ENCODE measurements at places on chromosomes 12 and 14.
A peak's percentile ranks its signal among the peaks of the same experiment; 100 is the strongest.

DNA sequence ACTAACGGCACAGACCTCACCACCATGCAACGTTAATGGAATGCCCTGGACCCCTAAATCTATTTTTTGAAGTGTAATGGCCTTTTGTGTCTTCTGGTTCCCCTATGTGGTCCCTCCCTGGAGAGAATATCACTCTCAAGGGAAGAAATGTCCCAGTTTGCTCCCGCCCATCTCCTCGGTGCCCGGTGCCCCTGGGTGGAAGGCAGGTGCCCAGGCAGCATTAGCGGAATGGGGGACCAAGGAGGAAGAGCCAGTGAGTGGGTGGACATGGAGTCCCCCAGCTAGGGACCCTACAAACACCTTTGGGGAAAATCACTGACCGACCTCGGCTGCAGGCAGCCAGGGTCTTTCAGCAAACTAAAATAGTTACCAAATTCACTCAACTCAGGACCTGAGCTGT lies 212.1 kb upstream of the RTL1 start:
- DNase-seq, result no peak

GRCh38 chr14:63276016-63276415 lies 42.7 kb downstream of the GPHB5 start:
- no peak for DNase-seq

GRCh38 chr14:36652542-36653201 lies 9.0 kb upstream of the PAX9 start:
- DNase-seq, result no peak

GRCh38 chr14:96072746-96073145 lies 33.6 kb downstream of the C14orf132 start:
- no peak for DNase-seq

DNA sequence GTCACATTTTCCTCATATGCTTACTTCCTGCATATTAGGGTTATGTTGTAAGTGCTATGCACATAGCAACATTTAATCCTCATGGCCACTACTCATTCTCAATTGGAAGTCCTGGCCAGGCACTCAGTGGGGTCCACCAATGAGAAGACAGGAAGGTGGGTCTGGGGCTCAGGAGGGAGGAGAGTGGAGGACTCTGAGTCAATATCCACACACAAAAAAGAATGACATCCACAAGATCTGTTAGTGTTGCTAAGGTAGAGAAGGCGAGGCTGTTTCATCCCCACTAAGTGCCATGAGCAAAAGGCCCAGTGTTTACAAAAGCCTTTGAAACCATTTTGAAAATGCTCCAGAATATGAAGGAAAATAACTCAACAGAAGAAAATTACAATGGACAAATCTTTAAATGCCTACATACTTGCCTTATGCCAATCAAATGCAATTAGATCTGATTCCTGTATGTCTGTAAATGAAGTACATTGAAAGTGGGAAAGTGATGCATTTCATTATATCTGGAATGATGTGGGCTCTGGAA lies 53.9 kb downstream of the EID3 start:
- DNase-seq, result no peak

DNA sequence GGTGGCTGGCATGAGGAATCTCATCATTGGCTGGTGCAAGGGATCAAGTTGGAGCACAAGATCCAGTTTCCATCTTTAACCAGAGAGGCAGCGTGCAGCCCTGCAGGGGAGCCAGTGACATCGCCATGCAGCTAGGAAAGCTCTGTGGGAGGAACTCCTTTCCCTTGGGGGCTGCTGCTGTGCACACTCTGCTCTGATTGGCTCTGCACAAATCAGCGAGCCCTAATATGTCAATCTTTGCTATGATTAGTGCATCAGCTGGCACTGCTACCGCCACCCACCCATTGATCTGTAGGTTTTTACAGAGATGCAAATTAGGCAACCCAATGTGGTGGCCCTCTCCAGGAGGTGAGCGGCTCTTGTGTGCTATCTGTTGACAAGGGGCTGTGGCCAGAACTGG lies 262.6 kb downstream of the PCNX1 start:
- no peak for DNase-seq

DNA sequence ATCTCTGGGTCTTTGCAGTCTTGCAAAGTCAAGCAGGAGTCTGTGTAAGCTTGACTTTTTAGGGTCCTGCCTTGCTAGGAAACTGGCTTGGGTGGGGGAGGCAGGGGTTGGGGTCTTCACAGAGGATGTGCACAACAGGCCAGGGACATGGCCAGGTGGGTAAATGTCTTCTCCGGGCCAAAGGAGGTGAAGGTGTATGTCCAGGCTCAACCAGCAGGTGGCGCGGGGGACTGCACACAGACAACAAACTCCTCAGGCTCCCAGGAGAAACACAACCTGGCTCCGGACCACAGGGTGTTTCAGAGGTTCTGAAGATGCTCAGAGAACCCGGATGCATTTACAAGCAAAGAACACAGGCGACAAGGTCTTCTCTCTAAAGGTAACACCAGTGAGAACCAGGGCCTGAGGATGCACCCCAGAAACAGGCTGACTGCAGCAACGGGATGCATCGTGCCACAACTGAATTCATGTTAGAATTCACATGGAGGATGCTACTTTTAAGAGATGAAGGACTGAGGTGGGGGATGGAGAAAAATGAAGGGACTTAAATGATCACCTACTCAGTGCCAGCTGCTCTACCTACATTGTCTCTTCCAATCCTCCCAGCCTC lies 56.0 kb downstream of the PLEKHG3 start:
- DNase-seq, result no peak

DNA sequence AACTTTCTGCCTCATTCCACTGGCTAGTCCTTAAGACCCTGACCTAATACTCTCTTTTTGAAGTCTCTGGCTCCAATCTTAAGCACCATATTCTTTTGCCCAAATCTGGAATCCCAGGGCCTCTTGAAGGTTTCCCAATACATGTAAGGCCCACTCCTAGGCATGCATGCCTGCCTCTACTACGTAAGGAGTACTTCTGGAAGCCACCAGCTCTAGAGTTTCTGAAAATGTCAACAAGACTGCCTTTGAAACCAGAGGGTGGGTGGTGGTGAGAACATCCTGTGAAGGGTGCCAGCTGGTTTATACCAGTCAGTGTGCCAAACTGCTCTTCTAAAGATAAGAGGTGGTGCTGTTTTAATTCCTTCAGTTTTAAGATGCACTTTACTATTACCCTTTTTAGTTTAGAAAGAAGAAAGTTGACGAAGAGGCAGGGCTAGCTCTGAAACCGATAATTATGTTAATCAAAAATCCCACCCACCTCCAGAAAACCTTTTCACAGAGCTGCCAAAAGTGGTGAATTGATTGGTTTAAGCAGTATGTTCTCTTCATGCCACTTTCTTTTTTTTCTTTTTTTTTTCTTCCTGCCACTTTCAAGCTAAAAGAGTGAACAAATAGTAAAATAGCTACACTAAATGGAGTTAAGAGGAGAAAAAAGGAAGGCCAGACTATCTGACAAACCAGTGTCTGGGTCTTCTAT lies 8.7 kb upstream of the WDR89 start:
- DNase-seq, result no peak

DNA sequence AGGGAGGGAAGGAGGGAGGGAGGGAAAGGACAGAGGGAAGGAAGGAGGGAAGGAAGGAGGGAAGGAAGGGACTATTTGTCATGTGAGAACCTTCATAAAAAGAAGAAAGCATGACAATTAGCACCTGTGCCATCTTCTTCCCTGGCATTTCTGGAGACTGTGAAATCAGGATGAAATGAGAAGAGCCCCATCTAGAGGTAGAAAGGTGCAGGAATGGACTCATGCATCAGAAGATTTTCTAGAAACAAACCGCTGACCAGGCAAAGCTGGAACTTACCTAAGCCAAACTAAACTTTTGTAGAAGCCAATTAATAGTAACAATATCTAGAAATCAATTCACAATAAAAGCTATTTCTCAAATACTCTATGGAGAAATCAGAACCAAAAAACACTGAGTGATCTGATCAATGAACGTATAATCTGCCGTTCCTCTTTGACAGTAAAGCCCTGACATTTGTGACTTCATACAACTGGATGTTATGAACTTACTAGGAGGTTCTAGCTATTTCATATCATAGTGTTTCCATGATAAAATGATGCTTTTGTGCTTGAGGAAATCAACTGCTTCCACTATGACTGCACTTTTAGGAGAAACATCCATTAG lies 24.4 kb upstream of the CRACR2A start:
- no peak for DNase-seq

DNA sequence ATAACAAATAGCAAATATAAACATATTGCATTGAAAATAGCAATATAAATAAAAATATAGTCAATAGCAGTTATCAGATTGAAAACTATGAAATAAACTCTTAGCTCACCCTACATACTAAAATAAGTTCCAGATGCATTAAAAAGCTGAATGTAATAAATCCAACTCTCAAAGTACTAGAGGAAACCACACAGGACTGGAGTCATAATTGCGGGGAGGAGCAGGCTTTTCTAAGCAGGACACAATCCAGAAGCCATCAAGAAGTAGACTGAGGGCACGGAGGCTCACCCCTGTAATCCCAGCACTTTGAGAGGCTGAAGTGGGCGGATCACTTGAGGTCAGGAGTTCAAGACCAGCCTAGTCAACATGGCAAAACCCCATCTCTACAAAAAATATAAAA lies 22.2 kb downstream of the GSC start:
- DNase-seq, result no peak

DNA sequence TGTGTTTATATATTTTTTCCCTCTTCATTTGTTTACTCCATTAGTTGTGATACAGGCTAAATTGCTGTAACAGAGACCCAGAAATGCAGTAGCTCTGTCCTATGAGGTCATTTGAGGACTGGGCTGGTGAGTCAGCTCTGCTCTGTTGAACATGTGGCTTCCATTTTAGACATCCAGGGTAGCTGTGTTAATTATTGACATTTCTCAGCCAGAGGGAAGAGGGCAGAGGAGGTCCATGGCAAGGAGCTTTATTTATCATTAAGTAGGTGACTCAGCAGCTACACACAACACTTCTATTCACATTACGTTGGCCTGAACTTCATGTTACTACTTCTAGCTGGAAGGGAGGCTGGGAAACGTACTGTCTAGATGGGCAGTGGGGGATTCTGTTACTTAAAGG lies 85.4 kb downstream of the PTCSC3 start:
- DNase-seq, result peak; percentile 12

DNA sequence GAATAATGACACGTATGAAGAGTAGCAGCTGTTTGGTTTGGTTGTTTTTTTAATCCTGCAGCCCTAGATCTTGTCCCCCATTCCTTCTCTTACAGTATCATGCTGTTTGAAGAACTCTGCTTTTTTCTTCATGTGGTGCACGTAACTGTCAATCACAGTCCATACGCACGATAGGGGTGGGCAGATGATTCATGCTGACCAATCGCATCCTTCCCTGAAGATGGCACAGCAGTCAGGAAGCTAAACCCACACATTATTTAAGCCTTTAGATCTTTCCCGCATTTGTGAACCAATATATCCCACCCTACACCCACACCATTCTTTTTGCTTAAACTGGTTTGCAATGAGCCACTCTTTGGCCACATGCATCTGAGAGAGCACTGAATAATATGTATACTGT lies 158.9 kb upstream of the PLEKHA5 start:
- no peak for DNase-seq

DNA sequence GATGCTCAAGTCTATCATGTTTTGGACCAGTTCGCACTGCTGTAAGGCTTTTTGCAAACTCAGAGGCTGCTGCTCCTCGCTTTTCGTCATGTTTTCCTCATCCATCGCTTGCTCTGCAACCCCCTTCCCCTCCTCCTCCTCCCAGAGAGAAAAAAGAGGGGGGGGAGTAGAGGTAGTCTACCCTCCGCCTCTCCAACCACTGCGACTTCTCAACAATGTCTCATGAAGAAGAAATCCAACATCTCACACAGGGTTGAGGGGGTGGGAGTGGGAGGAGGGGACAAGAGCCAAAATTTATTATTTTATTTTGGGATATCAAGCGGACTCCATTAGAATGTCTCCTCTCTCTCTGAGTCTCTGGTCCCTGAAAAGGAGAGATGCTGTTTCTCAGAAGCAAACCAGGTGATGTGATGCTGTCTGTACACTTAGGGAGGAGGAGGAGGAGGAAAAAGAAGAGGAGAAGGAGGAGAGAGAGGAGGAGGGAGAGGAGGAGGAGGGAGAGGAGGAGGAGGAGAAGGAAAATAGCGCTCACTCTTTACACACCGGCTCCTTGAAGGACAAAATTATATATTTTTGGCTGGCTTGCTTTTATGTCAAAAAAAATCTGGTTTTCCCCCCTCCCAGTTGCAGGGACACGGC lies 520 bp downstream of the KSR2 start:
- DNase-seq, result no peak

DNA sequence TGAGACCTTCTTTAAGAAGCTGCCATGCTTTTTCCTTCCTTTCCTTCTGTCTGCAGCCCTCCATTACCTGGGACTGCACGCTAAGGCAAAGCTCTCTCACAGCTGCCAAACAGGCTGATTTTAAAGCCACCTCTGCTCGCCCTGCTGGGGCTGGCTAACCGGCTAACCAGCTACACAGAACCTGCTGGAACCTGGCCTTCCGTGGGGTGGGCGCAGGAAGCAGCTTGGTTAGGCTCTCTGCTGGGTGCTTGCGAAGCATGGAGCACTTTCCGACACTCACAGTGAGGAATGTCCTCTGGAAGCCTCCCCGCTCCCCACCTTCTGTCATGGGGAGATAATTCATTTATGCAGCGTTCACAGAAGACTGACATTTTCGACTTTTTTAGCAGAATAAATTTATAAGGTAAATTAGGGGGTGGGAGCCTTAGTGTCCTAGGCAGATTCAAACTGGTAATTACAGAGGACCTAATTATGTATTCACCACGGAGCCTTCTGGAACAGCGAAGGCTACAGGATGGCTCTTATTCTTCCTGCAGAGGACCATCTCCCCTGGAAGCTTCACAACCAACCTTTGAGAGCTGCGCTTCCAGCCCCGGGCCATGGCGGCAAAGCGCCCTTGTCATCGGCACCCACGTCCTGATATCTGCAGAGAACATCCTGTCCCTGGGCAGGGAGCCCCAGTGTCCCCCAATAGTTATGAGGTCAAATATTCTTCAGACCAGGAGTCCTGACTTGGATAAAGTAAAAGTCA lies 12.4 kb upstream of the BCL11B start:
- no peak for DNase-seq

DNA sequence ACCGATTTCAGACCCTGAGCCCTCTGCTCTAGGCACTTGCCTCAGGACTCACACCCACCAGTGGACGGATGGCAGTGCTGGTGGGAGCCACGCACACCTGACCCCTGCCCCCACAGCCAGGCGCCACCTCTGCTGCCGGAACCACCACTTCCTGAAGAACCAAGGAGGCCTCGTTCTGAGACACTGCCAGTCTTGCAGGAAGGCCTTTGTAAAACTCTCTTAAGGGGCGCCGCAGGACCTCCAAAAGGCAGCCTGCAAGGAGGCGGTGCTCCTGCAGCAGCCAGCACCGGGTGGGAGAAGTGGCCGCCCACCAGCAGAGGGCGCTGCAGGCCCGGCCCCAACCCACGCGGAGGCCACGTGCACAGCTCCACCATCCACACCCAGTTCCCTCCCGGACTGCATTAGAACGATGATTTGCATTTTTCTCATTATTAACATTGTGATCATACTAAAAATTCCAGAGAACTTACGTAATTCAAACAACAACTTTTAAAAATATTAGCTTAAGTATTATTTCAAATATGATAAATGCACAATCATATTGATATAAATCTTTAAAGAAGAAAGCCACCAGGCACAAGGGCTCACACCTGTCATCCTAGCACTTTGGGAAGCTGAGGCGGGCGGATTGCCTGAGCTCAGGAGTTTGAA lies 12.8 kb downstream of the STX2 start:
- peak; percentile 47 for DNase-seq
